ENCODE measurements at places on chromosomes 5 and 9. TPM values are rescaled to one million over a fixed set of nuclear protein-coding genes. Genes with fewer than 3 reads are reported as not detected.

DNA sequence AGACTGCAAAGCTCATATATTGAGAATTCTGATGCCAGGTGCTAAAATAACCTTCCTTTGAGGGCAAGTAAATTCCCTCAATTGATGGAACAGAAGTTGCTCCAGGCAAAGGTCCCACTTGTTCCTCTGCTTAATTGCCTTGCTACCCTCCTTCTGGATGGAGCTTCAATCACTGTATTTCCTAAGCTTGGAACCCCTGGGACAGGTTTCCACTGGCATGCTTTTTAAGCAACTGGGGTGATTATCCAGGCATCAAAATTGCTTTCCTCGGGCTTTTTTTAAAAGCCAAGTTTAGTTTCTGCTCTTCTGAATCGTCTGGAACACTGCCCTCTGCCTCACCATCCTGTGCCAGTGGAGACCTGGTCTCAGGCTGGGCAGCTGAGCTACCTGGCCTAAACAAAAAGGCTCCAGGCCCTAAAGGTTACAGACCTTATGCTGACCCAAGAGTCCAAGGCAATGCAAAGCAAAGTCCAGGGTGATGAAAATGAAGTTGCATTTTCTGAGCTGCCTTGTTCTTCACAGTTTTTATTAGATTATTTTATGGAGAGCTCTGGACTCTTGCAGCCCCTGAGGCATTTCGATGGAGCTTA is 167.9 kb upstream of the CD180 start:
- H3K27me3 ChIP-seq = no peaks in the 10 kb centered on the region
- DNase-seq = no peak
- H3K36me3 ChIP-seq = no peaks in the 10 kb centered on the region
- H3K4me3 ChIP-seq = no peak overlapping the region

DNA sequence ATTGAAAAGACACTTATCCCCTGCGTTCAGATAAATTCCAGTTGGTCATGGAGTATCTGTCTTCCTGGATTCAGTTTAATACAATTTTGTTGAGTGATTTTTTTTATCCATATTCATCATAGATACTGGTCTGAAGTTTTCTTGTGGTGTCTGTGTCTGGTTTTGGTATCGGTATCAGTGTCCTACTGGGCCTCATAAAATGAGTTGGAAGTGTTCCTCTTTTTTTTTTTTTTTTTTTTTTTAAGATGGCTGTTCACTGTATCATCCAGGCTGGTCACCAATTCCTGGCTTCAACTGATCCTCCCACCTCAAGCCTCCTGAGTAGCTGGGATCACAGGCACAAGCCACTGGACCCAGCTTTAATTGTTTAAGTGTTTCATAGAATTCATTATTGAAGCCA is 2.9 kb upstream of the CAMSAP1 start:
- no peak for DNase-seq
- H3K27me3 ChIP-seq = no peaks in the 10 kb centered on the region

- peaks cover 67% of the 10 kb centered on the region for H3K4me1 ChIP-seq
- H3K27me3 ChIP-seq = no peaks in the 10 kb centered on the region
- no peak overlapping the region for H3K4me3 ChIP-seq
Measured at GRCh38 chr9:124218438-124218982, 39.2 kb upstream of the NEK6 start.

DNA sequence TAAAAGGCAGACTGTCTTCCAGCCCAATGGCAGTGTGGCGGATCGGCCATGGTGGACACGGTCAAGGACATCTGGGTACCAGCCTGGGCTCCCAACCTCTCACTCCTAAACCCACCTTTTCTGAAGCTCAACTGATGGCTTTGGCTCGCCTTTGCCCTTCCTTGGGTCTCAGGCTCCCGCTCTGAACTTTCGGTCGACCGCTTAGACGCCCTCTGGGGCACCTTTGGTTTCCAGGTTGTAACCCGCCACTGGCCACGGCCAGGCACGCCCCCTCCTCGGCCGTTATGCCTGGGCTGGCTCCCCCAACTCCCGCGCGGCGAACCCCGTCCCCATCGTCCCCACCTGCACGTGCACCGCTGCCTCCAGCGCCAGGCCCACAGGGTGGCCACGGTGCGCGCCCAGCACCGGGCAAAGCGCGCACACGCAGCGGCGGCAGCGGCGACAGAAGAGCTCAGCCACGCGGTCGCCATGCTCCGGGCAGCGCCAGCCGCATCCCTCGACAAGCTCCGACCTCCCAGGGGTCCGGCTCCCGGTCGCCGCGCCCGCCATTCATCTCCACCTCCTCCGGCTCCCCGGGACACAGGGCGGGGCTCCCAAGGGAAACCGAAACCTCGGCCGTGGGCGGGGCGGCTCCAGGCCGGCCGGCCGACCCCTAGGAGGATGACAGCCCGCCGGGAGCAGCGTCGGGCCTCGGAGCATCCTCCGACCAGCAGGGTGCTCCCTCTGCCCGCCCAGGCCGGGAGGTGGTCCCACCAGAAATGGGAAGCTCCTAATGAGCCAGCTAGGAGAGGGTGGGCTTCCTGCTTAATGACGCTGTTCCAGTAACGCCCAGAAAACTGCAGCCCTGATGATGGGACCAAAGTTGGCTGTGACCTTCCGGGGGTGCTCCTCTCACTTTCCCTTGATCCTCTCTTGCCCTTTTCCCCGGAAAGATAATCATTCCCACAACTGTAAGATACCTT is at the start of gene TRIM14:
TSS of gene TRIM14 (minus strand) at position 583 of the 962 bp plus-strand sequence. CDS start at position 549, 34 bp downstream.
- DNase-seq = peak; percentile 70
- peak within 1 kb of the TSS; percentile 90 for H3K4me3 ChIP-seq
- H3K36me3 ChIP-seq = no peaks in the 10 kb centered on the region
- peak within 1 kb of the TSS; percentile 78 for H3K27ac ChIP-seq
- peaks cover 33% of the 10 kb centered on the region for H3K4me1 ChIP-seq
- no peaks in the 10 kb centered on the region for H3K27me3 ChIP-seq

DNA sequence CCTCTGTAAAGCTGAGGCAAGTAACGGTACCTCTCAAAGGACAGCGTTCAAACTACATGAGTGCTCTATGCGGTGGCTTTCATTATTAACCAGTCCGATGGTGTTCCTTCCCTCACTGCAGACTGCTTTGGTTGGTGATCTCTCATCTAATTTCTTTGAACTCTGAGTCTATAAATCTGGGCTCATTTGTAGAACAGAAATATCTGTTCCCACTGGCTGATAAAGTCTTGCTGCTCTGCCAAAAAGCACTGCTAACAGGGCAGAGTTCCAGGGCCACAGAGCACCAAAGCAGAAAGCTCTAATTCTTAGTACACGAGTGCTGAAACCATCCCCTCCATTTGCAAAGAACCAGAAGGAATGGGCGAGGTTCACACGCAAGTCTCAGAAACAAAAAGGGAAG is 81.9 kb downstream of the MED27 start:
- H3K4me3 ChIP-seq = no peak overlapping the region
- H3K36me3 ChIP-seq = peaks cover 14% of the 10 kb centered on the region
- H3K27ac ChIP-seq = no peak overlapping the region
- no peak for DNase-seq

- H3K4me1 ChIP-seq = no peaks in the 10 kb centered on the region
- no peak overlapping the region for H3K4me3 ChIP-seq
- DNase-seq = no peak
- H3K27ac ChIP-seq = no peak overlapping the region
- no peaks in the 10 kb centered on the region for H3K27me3 ChIP-seq
- H3K36me3 ChIP-seq = no peaks in the 10 kb centered on the region
Measured at GRCh38 chr9:71830929-71831328, 62.6 kb upstream of the CEMIP2 start.

DNA sequence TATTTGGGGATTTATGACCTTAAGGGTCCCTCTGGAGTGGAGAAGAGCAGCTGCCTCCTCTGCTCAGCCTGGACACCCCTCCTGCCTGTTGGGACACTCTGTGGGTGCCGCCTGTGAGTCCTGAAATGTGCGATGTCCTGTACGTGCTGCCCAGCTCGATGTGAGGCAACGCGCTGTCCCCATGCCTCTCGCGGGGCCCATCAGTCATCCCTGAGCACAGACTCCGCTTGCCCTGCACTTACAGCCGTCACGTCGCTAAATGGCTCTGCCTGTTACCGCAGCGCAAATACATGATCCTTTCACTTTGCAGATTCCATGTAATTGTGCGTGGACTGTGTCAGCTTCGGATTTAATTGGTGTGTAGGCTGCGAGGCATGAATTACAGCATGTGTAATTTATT is 27.1 kb downstream of the IRX4 start:
- H3K36me3 ChIP-seq = no peaks in the 10 kb centered on the region
- DNase-seq = no peak
- no peak overlapping the region for H3K4me3 ChIP-seq
- peaks cover 20% of the 10 kb centered on the region for H3K27me3 ChIP-seq
- no peaks in the 10 kb centered on the region for H3K4me1 ChIP-seq
- no peak overlapping the region for H3K27ac ChIP-seq

GRCh38 chr9:109031241-109031640 is 17.9 kb upstream of the CTNNAL1 start:
- DNase-seq = no peak
- H3K4me3 ChIP-seq = no peak overlapping the region
- H3K27ac ChIP-seq = no peak overlapping the region
- peaks cover 1% of the 10 kb centered on the region for H3K36me3 ChIP-seq
- no peaks in the 10 kb centered on the region for H3K27me3 ChIP-seq
- H3K4me1 ChIP-seq = no peaks in the 10 kb centered on the region

DNA sequence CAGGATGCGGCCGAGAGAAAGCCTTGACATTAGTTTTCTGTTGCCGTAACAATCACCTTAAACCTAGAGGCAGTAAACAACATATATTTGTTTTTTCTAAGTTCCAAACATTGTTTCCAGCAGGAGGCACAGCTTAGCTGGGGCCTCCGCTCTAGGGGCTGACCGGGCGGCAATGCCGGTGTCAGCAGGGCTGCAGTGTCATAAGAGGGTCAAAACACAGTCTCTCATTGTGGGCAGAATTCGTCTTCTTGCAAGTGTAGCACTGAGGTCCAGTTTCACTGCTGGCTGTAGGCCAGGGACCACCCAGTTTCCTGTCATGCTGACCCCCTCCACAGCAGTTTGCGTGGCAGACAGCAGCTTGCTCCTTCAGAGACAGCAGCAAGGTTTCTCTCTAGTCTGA is 186.2 kb downstream of the PJA2 start:
- H3K27ac ChIP-seq = no peak overlapping the region
- DNase-seq = no peak
- H3K27me3 ChIP-seq = no peaks in the 10 kb centered on the region
- no peaks in the 10 kb centered on the region for H3K36me3 ChIP-seq
- H3K4me3 ChIP-seq = no peak overlapping the region
- H3K4me1 ChIP-seq = no peaks in the 10 kb centered on the region

DNA sequence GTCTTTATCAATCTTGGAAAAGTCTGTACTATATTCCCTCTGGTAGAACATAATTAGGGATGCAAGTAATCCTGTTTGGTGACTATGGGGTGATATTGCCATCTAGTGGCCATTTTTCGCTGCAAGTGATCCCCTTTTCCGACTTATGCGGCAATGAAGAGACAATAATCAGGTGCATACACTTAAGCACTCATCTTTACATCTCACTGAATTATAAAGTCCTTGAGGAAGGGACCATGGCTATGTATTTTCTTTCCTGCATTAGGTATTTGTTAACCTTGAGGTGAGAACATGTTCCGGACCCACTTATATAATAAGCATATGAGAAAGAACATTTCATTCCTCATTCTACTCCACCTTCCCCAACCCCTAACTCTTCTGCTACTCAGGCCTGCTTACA is 19.6 kb upstream of the LIX1 start:
- DNase-seq = peak; percentile 76
- H3K4me3 ChIP-seq = no peak overlapping the region
- H3K27ac ChIP-seq = no peak overlapping the region
- peaks cover under 1% of the 10 kb centered on the region for H3K4me1 ChIP-seq
- peaks cover 33% of the 10 kb centered on the region for H3K36me3 ChIP-seq

DNA sequence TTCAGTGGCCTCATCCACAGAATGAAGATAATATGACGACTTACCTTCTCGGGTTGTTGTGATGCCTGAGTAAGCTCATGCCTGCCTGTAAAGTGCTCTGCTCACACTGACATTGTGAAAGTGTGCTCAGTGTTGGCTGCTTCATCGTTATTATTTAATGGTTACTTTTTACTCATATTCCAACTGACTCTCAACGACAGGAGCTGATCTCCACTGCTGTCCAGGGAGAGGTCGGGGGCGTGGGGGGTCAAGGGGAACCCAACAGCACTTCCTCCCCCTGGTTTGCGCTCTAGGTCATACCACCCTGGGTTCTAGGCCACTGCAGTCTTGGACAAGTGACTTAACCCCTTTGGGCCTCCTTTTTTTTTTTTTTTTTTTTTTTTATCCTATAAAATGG is 52.9 kb upstream of the ANGPTL2 start:
- H3K36me3 ChIP-seq = no peaks in the 10 kb centered on the region
- H3K27ac ChIP-seq = no peak overlapping the region
- H3K27me3 ChIP-seq = no peaks in the 10 kb centered on the region
- no peak overlapping the region for H3K4me3 ChIP-seq
- DNase-seq = no peak

DNA sequence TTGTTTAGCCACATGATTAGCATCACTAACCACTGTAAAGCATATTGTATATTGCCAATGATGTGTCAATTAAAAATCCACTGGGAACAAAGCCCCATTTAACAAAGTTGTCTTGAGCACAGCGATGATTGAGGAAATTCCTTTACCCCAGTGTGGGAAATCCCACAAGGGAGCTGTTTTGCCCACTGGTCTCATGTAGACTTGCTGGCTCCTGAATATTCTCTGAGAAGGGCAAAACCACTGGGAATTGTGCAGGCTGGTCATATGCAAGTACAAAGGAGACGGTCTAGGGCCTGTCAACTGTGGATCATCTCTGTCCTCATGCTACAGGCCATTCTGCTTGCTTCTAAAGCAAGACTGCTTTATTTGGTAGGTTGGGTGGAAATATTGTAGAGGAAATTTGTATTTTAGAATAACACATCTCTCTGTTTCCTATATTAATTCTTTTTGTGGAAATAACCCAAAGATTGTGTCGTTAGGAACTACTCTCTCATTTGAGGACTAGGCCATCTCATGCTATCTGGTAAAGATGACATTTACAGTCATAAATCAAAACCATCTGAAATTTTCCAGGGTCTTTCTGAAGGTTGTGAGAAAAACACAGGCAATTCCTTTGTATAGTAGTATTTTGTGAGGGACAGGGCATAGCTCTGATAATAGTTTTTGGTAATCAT is 60.2 kb downstream of the PARP8 start:
- peaks cover 6% of the 10 kb centered on the region for H3K4me1 ChIP-seq
- no peak for DNase-seq
- no peak overlapping the region for H3K27ac ChIP-seq

- H3K4me1 ChIP-seq = no peaks in the 10 kb centered on the region
- no peaks in the 10 kb centered on the region for H3K27me3 ChIP-seq
- no peak overlapping the region for H3K4me3 ChIP-seq
- H3K36me3 ChIP-seq = no peaks in the 10 kb centered on the region
Measured at GRCh38 chr5:53490747-53491146, 10.3 kb downstream of the FST start.

GRCh38 chr5:142080248-142080647 is 28.3 kb upstream of the NDFIP1 start:
- DNase-seq = no peak
- H3K36me3 ChIP-seq = no peaks in the 10 kb centered on the region
- no peaks in the 10 kb centered on the region for H3K27me3 ChIP-seq
- no peak overlapping the region for H3K27ac ChIP-seq
- no peak overlapping the region for H3K4me3 ChIP-seq

The CXCL14 gene
- total RNA-seq = not detected

The PCDHA9 gene
- total RNA-seq = not detected

The INSYN2B gene
- not detected for total RNA-seq

The SPATA31A3 gene
- not detected for total RNA-seq

The HTR4 gene
- not detected for total RNA-seq

The YTHDC2 gene
- total RNA-seq = 52.6 TPM

The PPP3R2 gene
- not detected for total RNA-seq

The TAF11L5 gene
- total RNA-seq = not detected

The EDIL3 gene
- total RNA-seq = not detected

The GZMA gene
- not detected for total RNA-seq

The BAAT gene
- total RNA-seq = not detected

The SEMA4D gene
- total RNA-seq = 231 TPM

The SMC5 gene
- 82.1 TPM for total RNA-seq

Measured in B cell (primary cell).